Pancreas (tissue), 10 donors: ENCODE measurements at places on chromosomes 6 and 20.

DNA sequence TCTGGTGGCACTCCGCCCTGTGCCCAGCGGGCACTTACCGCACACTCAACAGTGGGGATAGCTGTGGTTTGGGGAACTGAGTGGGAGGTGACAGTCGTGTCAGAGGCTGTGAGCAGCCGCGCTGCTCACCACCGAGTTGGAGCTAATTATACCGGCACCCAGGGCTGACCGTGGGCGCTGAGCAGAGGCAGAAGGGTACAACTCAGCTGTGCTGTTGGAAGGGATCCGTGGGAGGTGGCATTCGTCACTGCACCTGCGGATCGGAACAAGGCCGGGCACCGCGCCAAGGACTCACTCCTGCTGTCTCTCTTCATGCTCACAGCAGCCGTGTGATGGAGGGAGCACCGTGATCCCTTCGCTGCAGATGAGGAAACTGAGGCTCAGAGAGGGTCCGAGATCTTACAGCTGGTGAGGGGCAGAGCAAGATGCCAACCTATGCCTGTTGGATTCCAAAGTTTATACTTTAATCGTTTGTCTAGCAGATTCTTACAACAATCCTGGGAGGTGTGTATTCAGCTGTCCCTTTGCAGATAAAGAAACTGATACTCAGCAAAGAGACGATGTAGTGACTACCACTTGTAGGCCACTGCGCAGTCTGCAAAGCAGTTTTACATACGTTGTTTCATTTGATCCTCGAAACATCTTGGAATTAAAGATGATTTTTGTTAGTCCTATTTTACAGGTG is 713 bp upstream of the ELMO2 start:
- H3K27me3 ChIP-seq: no peaks in the 10 kb centered on the region
- peak overlapping the region; percentile 69 for H3K4me3 ChIP-seq
- H3K27ac ChIP-seq: peak overlapping the region; percentile 94

DNA sequence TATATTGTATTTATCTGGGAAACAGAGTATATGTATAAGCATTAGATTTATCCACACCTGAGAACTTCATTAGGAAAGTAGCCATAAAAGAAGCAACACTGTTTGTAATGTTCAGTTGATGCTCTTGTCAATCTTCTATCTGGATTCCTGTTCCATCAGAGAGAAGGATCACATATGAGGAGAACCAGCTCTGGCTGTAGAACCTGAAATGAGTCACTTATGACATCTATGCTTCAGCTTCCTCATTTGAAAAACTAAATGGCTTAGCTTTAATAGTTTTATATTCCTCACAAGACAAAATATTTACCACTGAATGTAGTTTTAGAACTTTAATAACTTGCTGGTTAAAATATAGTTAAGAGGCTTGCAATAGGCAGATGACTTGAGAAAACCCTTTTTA is 144.7 kb downstream of the TASP1 start:
- no peaks in the 10 kb centered on the region for H3K27me3 ChIP-seq
- no peak for DNase-seq

DNA sequence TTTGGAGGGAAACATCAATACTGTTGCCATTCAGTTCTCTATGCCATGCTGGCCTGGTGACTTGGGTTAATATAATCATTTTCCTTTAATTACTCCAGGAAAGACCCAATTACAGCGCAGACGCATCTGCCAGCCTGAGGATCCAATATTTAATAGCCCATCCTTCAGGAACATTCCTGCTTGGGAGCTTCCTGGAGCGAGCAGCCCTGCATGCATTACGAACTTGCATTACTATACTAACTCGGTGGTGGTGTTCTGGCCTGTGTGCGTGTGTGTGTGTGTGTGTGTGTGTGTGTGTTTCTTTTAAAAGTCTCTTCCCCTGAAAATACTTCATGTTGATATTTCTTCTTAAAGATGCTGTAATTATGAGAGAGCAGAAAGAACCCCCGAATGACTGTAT is 26.5 kb downstream of the PMEPA1 start:
- DNase-seq: no peak
- no peaks in the 10 kb centered on the region for H3K4me1 ChIP-seq
- no peak overlapping the region for H3K27ac ChIP-seq
- no peaks in the 10 kb centered on the region for H3K36me3 ChIP-seq
- H3K27me3 ChIP-seq: no peaks in the 10 kb centered on the region

DNA sequence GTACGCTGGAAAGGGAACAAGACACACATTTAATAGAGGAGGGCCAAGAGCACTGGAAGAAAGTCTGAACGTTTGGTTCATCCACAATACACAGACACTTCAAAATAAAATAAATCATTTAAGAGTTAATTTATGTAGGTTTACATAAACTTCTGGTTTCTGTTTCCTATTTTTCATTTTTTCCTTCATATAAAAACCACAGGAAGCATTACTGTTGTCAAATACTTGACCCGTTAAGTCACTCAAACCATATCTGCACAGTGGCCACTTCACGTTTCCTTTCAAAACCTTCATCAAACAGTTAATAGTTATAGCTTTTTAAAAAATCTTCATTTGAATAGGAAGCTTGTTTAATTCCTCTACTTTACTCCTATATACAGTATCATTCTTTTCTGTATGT is 257.6 kb upstream of the THEMIS start:
- no peaks in the 10 kb centered on the region for H3K4me1 ChIP-seq
- no peak for DNase-seq
- no peaks in the 10 kb centered on the region for H3K27me3 ChIP-seq
- no peak overlapping the region for H3K27ac ChIP-seq
- H3K4me3 ChIP-seq: no peak overlapping the region

- H3K27ac ChIP-seq: no peak overlapping the region
- no peaks in the 10 kb centered on the region for H3K4me1 ChIP-seq
- no peaks in the 10 kb centered on the region for H3K27me3 ChIP-seq
- no peak for DNase-seq
- no peaks in the 10 kb centered on the region for H3K36me3 ChIP-seq
Measured at GRCh38 chr6:51594981-51595380, 492.4 kb downstream of the PKHD1 start.

GRCh38 chr6:6712449-6713403 is 124.2 kb downstream of the LY86 start:
- H3K27me3 ChIP-seq: no peaks in the 10 kb centered on the region
- H3K4me3 ChIP-seq: no peak overlapping the region
- H3K4me1 ChIP-seq: no peaks in the 10 kb centered on the region
- H3K27ac ChIP-seq: peak overlapping the region; percentile 84
- peak; percentile 43 for DNase-seq

- no peaks in the 10 kb centered on the region for H3K4me1 ChIP-seq
- no peaks in the 10 kb centered on the region for H3K36me3 ChIP-seq
- H3K27me3 ChIP-seq: no peaks in the 10 kb centered on the region
- DNase-seq: no peak
Measured at GRCh38 chr6:16851758-16852157, 90.5 kb upstream of the ATXN1 start.
